ENCODE measurements at places on chromosomes 11 and 22.

- no peak for DNase-seq
These were observed 26.2 kb downstream of the FSHB start for GRCh38 chr11:30257058-30257457.

GRCh38 chr11:50412832-50413231 lies 380.2 kb downstream of the OR4C45 start:
- no peak for DNase-seq

DNA sequence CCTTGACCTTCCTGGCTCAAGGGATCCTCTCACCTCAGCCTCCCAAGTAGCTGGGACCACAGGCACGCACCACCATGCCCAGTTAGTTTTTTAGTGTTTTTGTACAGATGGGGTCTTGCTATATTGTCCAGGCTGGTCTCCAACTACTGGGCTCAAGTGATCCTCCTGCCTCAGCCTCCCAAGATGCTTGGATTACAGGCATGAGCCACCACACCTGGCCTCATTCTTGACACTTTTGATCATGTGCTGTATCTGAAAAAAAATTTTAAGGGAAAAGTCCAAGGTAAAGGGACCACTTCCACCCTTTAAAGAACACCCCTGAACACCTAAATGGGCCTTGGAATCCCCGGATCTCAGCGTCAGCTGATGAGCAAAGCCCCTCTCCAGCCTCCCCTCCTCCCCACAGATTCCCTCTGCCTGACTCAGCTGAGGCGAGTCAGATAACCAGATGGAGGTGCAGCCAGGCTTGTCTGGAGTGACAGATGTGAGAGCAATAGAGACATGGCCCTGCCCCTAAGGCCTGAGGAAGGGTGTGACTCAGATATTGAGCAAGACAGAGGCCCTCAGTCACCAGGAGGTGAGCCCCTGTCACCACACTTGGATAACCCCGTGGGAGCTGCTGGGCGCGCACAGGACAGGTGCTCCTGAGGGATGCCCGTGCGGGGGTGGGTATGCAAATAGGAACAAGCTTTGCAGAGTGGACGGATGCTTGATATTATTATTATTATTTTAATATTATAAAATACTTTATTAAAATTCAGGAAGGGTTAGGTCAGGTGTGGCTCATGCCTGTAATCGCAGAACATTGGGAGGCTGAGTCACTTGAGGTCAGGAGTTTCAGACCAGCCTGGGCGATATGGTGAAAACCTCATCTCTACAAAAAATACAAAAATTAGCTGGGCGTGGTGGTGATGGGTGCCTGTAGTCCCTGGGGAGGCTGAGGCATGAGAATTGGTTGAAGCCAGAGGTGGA lies 5.0 kb upstream of the CCDC88B start:
- DNase-seq: no peak

GRCh38 chr11:87970762-87971161 lies 204.5 kb downstream of the RAB38 start:
- DNase-seq: no peak

- no peak for DNase-seq
These were observed 2.1 kb upstream of the SMIM38 start for GRCh38 chr11:69153661-69154060.
